ENCODE measurements at places on chromosomes 3 and 15.

DNA sequence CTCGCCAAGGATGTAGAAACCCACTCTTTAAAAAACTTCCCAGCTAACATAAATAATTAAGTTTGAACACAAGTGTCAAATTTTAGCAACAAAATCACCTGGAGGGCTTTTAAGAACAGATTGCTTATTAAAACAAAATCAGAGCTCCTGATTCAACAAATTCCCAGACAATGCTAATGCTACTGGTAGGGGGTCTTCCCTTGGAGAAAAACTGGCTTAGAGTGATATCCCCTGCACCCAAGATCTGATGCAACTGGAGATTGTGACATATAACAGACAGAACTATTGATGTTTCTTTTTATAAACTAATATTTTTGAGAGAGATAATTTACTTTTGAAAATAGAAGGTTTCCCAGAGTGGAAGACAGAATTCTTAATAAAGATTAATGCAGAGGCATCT is 19.9 kb downstream of the IGSF10 start:
- DNase-seq = no peak

DNA sequence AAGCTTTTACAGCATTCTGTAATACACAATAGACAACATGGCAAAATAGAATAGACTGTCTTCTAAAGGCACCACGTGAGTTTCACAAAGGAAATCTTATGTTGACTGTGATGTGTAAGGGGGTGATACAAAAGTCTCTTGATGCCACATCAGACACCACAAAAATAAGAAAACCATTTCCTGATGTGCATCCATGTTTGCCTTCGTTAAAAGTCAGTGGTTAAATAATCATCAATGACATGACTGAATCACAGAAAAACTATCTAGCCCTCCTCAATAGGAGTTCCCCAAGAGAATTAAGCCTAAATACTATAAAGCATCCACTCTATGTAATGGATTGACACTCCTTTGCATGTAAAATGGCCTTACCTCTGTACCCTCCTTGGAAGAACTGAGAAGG is 198.6 kb upstream of the SLC2A2 start:
- no peak for DNase-seq

- DNase-seq = no peak
These were observed 78.8 kb downstream of the SLC7A14 start for GRCh38 chr3:170507063-170507462.

- no peak for DNase-seq
These were observed 25.7 kb downstream of the DNAH12 start for GRCh38 chr3:57518276-57518915.

DNA sequence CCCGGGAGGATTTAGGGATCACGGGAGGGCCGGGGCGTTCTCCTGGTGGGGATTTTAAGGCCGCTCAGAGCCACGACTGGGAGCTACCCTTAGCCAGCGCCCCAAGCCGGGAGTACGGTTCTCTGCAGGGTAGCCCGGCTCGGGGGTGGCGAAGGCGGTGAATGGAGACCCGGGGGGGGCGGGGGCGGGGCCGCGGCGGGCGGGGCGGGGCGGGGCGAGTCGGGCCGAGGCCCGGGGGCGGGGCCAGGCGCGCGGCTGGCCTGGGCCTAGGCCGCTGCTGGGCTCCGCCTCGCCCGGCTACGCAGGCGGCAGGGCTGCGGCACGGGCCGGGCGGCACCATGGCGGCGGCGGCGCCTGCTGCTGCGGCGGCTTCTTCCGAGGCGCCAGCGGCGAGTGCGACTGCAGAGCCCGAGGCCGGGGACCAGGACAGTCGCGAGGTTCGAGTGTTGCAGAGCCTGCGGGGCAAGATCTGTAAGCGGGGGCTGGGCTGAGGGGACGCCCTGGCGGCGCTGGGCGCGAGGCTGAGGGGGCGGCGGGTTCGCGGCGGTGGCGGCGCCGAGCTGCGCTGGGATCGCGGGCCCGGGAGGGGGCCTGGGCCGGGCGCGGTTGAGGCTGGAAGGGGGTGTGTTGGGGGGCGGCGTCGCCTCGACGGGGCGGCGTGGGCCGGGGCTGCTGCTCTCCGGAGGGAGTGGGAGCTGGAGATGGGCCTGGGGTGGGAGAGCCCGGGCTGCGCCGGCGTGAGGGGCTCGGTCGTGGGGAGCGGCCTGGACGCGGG is at the start of gene RASA2:
Gene RASA2, plus strand, starts transcription at position 282 of the 775 bp plus-strand sequence. Its CDS starts 57 bp downstream, at position 339.
- peak; percentile 78 for DNase-seq

DNA sequence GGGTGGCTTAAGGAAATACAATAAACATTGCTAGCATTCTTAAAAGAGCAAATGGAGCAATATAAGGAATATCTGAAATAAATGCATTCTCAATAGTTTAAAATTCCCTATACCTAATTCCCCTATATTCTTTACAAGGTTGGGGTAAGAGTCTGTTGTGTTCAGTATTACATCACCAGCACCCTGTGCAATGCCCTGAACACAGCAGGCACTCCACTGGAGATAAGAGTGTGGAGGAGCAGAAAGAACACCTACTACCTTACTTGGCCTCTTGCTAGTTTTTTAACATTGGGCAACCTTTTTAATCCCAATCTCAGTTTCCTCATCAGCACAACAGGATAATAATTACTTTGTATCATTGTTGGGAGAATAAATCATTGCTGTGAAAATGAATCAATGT is 140.2 kb upstream of the PLXND1 start:
- DNase-seq = no peak

GRCh38 chr3:2652386-2652785 is 457.8 kb downstream of the IL5RA start:
- no peak for DNase-seq

DNA sequence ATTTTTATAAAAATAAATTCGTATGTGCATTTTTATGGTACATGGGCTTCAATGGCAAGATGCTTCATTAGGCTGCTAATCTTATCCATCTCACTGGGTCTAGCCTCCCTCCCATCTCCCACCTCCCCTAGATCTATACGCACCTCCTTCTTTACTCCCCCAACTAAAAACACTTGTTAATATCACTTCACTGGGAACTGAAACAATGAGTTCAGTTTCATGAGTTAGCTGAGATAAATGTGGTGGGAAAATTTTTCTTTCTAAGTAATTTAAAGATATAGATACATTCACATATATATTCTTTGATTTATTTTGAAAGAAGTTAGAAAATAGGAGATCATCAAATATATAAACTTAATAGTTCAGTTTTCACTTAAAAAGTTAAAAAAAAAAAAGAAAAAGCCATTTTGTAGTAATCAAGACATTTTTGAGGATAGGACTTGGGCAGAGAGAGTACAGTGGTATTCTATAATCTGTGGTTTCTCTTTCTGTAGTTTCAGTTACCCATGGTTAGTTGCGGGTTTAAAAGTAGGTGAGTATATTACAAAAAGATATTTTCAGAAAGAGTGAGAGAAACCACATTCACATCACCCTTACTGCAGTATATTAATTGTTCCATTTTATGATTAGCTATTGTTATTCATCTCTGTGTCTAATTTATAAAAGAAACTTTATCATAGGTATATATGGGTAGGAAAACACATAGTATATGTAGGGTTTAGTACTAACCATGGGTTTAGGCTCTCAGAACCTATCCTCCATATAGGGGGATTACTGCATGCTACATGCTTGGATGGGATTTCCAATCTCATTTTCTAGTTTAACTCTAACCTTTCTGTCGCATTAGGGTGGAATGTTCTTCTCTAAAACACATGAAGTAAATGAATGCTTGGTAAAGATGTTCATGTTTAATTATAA is 316.0 kb upstream of the CBLB start:
- no peak for DNase-seq

All from midbrain (tissue), 1 donor.